ENCODE measurements at places on chromosomes 5 and 9.

- no peak for DNase-seq
Measured at GRCh38 chr5:130112246-130112645, 208.0 kb downstream of the CHSY3 start.

DNA sequence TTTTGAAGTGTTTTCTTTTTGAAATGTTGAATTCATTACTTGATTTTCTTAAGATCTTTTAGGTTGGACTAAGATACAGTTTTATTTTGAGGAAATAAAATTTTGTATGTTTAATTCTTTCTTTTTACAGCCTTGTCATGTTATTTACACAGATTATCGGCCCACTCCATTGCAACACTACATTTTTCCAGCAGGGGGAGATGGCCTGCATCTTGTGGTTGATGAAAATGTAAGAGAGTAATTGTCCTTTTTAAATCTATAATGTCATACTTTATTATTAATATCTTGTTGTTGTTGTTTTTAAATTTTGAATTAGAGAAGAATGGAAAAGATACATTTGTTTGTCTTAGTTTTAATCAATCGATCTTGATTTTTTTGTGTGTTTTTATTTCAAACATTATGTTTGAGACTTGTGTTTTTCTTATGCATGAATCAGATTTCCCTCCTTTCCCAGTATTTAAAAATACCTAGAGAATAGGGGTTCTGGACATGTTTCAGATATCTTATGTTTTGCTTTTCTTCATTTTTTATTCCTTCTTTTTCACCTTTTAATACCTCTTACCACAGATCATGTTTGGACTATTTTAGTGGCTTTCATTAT is 36.7 kb downstream of the MTREX start:
- peak; percentile 49 for DNase-seq

- DNase-seq = no peak
Measured at GRCh38 chr5:59814537-59814872, 79.0 kb downstream of the PDE4D start.

GRCh38 chr5:162325143-162325727 is 257.7 kb downstream of the GABRG2 start:
- no peak for DNase-seq

DNA sequence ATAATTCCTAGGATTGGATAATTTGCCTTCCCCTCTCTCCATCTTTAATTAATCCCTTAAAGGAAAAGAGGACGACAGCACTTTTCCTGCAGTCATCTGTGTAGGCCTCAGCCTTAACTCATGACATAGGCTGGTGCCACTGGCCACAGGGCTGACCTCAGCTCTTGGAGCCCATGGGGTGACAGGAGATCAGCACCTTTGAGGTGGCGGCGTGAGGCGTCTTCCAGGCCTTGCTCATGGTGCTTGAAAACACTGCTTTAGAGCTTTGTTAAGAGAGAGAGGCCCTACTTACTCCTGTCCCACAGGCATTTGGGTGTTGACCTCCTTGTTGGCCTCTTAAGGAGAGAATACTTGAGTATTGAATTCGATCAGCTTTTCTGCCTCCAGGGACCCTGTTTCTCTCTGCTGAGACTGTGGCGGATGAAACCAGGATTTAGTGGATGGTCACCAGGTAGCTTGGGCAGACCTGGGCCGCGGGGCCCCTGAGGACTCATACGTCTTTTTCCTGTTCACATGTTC is 23.4 kb downstream of the TENT4A start:
- DNase-seq = no peak

- no peak for DNase-seq
Measured at GRCh38 chr5:142346706-142347105, 21.9 kb upstream of the SPRY4 start.

DNA sequence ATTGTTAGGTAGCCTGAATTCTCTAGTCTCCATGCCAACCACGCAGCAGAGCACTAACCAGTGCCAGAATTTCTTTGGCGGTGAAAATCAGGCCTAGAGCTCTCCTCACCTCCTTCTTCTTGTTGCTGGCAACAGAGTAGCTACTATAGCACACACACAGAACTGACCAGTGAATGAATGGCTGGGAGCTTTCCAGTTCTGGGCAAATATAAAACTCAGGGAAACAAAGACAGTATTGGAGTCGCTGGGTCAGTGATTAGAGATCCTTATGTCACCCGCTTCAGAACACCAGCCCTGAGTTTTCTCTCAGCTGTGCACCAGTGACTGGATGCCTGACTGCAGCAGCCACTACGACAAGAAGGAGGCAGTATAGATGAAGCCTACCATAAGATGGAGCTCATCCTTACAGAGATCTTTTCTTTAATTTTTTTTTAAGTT is 26.9 kb upstream of the FEM1C start:
- no peak for DNase-seq

- no peak for DNase-seq
Measured at GRCh38 chr9:106704056-106704615, 158.8 kb upstream of the ZNF462 start.

- DNase-seq = no peak
Measured at GRCh38 chr9:111298731-111299598, 31.1 kb downstream of the OR2K2 start.

DNA sequence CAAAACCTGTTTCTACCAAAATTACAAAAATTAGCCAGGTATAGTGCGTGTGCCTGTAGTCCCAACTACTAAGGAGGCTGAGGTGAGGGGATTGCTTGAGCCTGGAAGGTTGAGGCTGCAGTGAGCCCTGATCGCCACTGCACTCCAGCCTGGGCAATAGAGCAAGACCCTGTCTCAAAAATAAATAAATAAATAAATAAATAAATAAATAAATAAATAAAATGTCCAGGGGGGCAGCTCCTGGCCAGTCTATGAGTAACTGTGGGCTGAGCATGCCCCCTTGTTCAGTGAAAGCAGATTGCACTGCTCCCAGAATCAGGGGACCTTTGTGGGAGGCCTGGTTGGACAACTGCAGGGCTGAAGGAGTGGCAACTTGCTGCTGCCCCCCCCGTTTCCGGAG is 62.7 kb downstream of the PDE6A start:
- DNase-seq = no peak

DNA sequence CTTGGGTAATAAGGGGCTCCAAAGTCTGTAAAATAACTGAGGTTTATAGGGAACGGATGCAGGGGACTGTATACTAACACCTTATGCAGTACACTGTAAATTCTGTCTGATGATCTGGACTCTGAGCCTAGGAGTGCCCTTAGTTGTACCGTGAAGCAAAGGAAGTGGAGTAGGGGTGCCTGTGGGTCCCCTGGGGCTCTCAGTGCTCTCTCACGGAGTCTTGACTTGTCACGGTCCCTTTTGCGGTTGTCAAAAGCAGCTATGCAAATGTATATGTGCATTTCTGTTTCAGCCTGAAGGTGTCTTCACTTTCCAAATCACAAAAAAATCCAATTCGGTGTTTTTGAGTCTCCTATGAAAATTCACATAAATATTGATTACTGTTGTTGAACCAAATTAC is 17.8 kb downstream of the DMRT1 start:
- DNase-seq = no peak

DNA sequence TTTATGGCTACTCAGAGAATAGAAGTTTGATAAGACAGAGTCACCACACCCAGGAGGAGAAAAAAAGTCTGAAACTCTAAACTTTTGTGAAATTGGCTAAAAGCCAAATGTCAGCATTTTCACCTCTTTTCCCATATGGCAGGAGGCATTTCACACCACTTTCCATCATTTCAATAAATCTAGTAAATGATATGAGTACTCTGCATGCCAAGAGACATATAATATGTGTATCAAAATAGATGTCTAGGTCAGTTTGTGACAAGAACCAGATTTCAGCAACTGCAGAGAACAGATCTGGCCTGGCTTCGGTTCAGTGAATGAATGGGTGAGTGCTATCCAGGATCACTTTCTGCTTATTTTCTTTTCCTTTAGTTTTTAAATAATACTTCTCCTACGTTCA is 470.8 kb downstream of the ENC1 start:
- no peak for DNase-seq

DNA sequence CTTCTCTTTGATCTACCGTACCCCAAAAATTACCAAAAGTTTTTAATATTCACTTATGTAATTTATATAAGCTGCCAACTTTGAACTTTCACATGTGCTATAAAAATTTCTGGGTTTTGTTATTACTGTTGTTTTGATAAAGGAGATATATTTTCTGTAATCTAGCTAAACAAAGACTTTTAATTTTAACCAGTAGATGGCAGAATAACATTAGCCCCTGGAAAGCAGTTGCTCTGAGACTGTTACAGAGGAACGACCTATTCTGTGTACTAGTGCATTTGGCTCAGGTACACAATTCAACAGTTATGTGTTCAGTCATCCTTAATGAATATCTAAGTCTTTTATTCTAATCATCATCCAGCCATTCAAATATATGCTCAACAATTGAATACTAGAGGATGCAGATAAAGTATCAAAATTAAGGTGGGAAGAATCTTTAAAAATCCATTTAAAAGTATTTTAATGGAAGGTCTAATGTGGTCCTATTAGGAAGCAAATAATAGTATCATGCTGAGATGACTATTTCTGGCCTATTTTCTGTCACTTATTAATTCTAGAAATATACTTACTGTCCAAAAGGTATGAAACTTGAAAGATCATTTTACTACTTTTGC is 8.6 kb downstream of the KLHL9 start:
- DNase-seq = no peak

DNA sequence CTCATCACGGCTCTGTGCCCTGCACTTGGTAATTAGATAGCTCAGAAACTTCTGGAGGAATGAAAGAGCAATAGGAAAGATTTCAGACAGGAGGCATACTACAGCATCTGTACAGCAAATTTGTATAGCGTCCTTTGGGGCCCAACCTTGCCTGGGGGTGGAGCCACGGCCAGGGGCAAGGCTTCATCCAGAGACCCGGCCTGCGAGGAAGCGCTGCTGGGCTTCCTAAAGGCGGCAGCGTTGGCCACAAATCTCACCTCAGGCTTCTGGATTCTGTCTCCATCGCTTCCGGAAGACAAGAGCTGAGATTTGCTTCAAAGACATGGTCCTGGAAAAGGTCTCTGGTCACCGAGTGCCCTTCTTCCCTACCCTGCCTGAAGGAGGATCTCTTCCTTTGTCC is 12.2 kb upstream of the SPATA31D1 start:
- DNase-seq = no peak

GRCh38 chr9:4837261-4838188 is 44.8 kb downstream of the RCL1 start:
- no peak for DNase-seq

GRCh38 chr5:2249442-2249841 is 366.7 kb upstream of the IRX4 start:
- no peak for DNase-seq

DNA sequence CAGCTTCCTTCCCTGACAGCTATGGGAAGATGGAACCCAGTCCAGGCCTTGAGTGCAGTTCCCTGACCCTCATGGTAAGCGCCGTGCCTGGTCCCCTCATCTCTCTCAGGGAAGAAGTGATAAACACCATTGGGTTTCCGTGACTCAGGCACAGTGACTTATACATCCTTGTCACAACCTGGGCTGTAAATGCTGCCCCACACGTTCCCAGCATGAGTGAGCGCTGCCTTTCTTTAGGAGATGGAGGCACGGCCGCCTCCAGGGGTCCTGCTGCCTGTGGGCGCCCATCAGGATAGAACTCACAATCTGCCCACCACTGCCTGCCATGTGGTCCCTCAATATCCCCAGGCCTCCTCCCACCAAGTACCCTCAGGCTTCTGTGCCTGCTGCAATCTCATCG is 8.3 kb upstream of the NKD2 start:
- no peak for DNase-seq

DNA sequence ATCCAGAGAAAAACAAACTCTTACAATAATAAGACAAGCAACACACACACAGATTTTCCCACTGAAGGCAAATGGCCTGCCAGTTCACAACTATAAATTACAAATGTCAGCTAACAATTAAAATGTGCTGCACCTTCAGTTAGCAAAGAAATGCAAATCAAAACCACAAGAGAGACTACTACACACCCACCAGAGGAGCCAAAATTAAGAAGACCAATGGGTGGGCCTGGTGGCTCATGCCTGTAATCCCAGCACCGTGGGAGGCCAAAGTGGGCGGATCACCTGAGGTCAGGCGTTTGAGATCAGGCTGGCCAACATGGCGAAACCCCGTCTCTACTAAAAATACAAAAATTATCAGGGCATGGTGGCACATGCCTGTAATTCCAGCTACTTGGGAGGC is 15.1 kb upstream of the IPPK start:
- DNase-seq = no peak

DNA sequence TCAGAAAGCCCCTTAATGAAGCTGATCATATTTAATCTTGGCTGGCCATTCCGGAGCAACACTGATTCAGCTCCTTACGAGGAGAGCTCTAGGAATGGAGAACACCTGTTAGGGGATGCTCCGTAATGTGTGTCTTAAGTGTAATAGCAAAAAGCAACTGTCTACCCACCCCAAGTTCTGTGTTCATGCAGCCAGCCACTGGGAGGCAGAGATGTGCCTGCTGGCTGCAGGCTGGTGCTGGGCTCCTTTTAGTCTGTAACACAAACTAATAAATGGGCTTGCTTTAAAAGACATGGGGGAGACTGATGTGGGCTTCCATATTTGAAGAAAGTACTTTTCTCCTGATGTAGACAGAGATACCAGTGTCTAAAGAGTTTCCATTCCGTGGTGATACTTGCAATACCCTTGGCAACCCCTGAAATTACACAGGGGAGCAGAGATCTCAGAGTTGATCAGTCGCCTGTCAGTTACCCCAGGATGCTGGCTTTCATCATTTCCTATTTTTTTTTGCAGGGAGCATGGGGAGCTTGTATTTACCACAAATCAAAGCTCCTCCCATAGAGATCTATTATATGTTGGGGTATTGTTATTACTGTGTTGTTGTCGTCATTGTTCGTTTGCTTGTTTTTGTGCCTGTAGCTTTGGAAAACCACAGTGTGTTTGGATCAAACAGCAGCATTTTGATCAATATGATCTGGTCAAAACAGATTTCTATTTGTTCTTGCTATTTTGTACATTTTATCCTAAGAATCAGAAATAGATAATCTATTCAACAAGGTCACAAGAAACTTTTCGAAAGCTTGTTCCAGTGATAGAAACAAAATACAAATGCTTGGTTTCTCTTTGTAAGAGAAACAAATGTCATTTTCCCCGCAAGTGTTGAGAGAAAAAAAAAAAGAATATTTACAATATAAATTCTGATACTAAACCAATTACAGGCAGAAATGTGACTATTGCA is 65.8 kb downstream of the MTX3 start:
- DNase-seq = no peak

DNA sequence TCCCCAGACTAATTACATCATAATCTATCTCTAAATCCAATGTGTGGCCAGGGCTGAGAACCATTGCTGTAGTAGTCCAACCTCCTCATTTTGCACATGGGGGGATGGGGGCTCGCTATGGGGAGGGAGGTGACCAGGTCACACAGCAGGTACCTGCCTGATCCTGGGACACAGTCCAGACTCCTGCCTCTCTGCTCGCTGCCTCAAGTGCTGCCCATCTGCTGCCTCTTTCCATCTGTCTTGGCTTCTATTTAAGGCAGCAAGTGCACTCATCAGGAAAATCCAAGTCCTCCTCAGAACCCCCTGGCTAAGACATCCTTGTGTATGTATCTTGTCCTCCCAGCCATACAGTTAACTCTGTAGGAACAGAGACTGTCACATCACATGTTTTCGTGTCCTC is 57.7 kb upstream of the FRRS1L start:
- DNase-seq = no peak

- no peak for DNase-seq
Measured at GRCh38 chr9:125649826-125650225, 57.2 kb downstream of the MAPKAP1 start.

GRCh38 chr5:159451197-159452052 is 121.1 kb upstream of the IL12B start:
- no peak for DNase-seq
